ENCODE measurements at places on chromosomes 16 and 17. TPM values are rescaled to one million over a fixed set of nuclear protein-coding genes. Genes with fewer than 3 reads are reported as not detected.

DNA sequence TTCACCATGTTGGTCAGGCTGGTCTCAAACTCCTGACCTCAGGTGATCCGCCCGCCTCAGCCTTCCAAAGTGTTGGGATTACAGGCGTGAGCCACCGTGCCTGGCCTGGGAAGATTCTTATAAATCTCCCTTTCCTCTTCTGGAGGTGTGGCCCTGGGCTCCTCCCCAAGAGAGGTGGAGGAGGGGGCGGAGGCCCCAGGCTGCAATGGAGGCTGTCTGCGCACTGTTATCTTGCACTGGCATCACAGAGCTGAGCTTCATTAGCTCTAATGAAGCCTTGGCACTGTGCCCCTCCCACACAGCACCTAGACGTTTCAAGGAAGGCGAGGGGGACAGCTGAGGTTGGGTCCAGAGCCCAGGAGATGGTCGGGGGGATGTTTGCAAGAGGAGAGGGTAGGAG is 7.5 kb downstream of the ARHGAP23 start:
- no peak overlapping the region for H3K27ac ChIP-seq
- no peaks in the 10 kb centered on the region for H3K36me3 ChIP-seq
- no peak for DNase-seq
- H3K4me3 ChIP-seq, result no peak overlapping the region

Gene CCL4
- total RNA-seq, result not detected

Gene CX3CL1
- not detected for total RNA-seq

Gene EIF3C
- 968 TPM for total RNA-seq

DNA sequence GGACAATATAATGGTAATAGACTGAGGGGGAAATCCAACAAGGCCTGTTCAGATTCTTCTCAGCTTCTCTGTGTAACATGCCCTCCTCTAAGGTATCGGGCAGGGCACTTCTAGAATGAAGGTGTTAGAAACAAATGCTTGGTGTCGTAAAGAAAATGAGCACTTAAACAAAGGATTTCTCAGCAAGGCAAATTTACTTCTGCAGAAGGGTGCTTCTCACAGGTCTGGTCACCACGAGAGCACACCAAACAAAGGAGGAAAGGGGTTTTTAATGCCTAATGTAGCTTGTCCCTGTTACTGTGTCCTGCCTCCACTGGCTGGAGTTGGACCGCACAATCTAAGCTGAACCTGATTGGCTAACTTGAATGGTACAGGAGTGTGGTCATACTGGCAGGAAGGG is 642.6 kb upstream of the CDH8 start:
- no peak overlapping the region for H3K27ac ChIP-seq
- no peak overlapping the region for H3K4me3 ChIP-seq
- H3K4me1 ChIP-seq, result no peaks in the 10 kb centered on the region
- H3K27me3 ChIP-seq, result no peaks in the 10 kb centered on the region
- DNase-seq, result no peak
- H3K36me3 ChIP-seq, result no peaks in the 10 kb centered on the region

Gene MEFV
- 0.49 TPM for total RNA-seq

Gene TBC1D3G
- 0.86 TPM for total RNA-seq

DNA sequence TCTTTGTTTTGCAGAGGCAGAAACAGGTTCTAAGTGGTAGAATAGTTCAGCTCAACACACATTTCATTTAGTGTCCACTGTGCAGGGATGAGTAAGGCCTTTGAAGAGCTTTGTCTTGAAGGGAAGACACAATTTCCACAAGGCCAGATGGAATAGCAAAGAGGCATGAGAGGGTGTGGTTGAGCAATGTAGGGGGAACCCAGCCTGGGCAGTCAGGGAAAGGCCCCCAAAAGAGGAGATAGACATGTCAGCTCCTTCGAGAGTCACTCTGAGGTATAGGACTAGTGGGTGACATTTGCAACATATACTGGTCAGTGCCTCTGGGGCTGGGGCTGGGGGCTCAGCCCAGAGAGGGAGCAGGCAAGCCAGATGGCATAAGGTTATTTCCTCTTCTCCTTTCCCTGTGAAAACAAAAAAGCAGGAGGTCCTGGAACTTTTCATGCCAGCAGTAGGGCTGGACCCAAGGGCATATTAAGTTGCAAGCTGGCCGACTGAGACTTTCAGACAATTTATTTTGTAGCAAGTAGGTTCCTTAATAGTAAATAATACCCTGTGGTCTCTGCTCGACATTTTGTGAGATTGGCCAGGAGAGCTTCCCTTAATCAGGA is 7.1 kb downstream of the ALKBH5 start:
- peaks cover 34% of the 10 kb centered on the region for H3K4me1 ChIP-seq
- H3K4me3 ChIP-seq, result no peak overlapping the region
- peak overlapping the region; percentile 0 for H3K27ac ChIP-seq
- no peaks in the 10 kb centered on the region for H3K27me3 ChIP-seq
- DNase-seq, result no peak

- peaks cover 23% of the 10 kb centered on the region for H3K4me1 ChIP-seq
- no peak for DNase-seq
- no peak overlapping the region for H3K4me3 ChIP-seq
- H3K27ac ChIP-seq, result no peak overlapping the region
These were observed 11.7 kb upstream of the COX10 start for GRCh38 chr17:14057591-14057990.

- H3K4me1 ChIP-seq, result no peaks in the 10 kb centered on the region
- no peak overlapping the region for H3K4me3 ChIP-seq
- peaks cover 72% of the 10 kb centered on the region for H3K36me3 ChIP-seq
- no peak for DNase-seq
- H3K27ac ChIP-seq, result no peak overlapping the region
These were observed 53.1 kb downstream of the GAN start for GRCh38 chr16:81367821-81368220.

Gene FBXW10
- 0.23 TPM for total RNA-seq

GRCh38 chr16:58649707-58650106 is 20.1 kb upstream of the CNOT1 start:
- H3K4me1 ChIP-seq, result no peaks in the 10 kb centered on the region
- no peak for DNase-seq
- peaks cover 6% of the 10 kb centered on the region for H3K36me3 ChIP-seq
- H3K4me3 ChIP-seq, result no peak overlapping the region
